ENCODE measurements at places on chromosomes 7 and 10.

- ATAC-seq, result no peak
Observed at GRCh38 chr7:155860461-155860839, 48.2 kb upstream of the SHH start.

DNA sequence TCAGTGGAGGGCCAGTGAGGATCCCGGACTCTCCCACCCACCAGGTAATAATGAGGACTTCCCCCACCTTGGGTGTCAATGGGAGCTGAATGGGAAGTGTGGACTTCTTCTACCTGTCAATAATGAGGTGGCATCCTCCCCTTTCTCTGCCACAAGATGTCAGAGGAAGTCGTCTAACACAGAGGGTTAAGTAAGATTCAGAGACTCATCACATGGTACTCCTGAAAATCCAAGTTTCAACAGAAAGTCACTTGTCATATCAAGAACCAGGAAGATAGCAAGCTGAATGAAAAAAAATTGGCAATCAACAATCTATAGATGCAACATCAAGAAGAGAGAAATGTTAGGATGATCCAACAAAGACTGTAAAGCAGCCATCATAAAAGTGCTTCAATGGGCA lies 150.9 kb upstream of the SVIL start:
- no peak for ATAC-seq

DNA sequence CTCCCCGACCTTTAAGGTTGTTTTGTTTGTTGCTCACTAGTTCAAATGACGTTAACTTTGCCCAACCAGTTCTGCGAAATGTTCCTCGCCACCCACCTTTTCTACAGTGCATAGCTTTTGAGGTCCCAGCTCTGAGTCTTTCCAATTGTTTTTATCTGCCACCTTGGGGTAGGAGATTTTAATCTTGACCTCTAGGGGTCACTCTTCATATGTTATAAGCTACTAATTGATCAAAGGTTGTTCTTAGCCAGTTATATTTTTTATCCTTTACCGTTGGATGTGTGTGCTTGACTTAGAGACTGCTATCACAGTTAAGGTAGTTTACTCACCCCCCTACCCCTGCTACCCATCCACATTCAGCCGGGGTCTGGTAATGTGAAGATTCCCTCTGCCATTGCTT lies 372.4 kb downstream of the SUGCT start:
- no peak for ATAC-seq

DNA sequence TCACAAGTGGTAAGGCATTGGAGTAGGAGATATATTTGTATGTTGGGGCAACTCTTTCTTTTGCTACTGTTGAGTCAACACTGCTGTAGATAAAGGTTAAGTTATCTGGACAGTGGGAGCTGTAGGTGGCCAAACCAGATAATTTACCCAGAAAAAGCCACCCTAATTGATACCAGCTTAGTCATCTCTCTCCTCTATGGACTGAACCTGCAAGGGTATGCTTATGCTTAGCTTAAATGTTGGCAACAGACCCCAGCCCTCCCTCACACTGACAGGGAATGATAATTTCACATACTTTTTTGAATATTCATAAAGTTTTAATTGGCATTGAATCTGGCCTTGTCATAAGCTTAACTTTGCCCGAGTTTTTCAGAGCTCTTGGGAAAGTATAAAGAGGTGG lies 66.3 kb downstream of the CREB5 start:
- no peak for ATAC-seq

GRCh38 chr10:44233561-44234482 lies 151.1 kb downstream of the CXCL12 start:
- no peak for ATAC-seq

DNA sequence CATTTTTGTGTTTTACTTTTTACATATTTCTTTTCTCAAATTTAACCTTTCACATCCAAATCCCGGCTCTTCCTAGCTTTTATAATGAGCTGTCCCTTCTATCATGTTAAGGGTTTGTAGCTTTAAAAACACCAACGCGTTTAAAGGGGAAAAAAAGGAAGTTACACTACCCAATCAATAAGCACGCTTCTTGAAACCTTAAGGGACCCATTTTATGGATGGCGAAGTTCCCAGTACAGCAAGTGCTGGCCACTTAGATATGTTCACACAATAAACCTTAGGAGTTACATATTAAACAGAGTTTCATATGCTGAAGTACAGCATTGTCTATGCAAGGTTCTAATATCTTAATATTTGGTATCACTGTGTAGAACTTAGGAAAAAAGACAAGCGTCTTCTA lies 1.8 kb downstream of the GNG11 start:
- ATAC-seq, result no peak

GRCh38 chr7:152312316-152312715 lies 123.5 kb downstream of the KMT2C start:
- ATAC-seq, result no peak

- ATAC-seq, result no peak
Observed at GRCh38 chr7:108286290-108286904, 156.2 kb upstream of the LAMB4 start.

DNA sequence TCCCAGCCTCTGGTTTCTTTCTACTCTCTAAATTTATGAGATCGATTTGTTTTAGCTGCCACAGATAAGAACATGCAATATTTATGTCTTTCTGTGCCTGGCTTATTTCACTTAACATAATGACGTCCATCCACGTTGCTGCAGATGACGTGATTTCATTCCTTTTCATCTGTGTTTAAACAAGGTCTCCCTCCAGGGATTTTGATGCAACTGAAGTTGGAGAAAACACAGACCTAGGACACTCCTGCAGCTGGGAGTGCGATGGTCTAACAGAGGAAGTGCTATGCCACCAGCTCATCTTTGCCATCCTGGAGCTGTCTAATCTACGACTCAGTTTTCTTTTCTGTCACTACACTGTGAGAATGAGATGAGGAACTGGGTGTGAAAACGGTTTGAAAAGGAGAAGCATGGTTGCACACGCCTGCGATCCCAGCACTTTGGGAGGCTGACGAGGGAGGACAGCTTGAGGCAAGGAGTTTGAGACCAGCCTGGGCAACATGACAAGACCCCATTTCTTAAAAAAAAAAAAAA lies 1.5 kb upstream of the KCTD7 start:
- no peak for ATAC-seq

GRCh38 chr7:45646996-45647825 lies 73.0 kb downstream of the ADCY1 start:
- ATAC-seq, result no peak

GRCh38 chr7:4792537-4793126 lies 17.2 kb downstream of the AP5Z1 start:
- ATAC-seq, result peak; percentile 15

- no peak for ATAC-seq
Observed at GRCh38 chr10:110448682-110449418, 48.9 kb upstream of the DUSP5 start.

DNA sequence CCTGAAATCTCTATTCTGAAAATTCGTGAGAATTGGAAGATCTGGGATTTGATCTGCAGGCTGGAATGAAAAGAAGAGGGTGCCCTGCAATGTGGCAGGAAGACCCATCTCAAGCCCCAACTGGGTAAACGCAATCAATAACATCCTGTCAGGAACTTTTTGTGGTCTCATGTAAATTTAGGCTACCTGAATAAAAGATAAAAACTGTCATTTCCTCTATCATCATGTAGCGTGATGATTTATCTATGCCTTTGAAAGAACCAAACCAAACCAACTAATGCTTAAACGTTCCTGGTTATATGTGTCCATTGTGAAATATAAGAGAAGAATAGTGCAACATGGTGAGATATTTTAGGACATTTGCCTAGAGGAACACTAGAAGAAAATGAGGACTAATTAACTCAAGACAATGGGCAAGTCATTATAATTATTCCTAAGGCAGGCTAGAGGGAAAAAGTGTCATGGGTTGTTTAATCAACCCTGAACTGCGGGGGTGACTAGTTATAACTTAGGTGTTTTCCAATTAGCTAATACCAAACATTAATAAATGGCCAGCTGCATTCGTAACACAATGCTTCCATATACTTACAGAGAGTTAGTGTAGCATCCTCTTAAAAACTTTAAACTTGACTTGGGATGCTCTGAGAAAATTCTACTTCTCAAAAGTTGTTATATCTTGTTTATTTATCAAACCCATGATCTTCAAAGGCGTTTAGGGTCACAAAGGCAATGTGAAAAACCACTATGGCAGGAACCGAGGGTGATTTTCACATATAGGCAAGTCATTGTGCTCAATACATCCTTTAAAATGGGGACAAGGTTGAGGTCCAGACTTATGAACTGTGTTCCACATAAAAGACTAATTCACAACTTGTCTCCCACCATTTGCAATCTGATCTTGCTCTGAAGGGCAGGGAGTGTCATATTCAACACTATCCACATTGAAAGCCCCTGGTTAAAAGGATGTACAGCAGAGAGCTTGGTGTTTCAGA lies 48.6 kb upstream of the ADO start:
- ATAC-seq, result peak; percentile 36

- no peak for ATAC-seq
Observed at GRCh38 chr10:119412244-119413092, 130.1 kb downstream of the RGS10 start.

DNA sequence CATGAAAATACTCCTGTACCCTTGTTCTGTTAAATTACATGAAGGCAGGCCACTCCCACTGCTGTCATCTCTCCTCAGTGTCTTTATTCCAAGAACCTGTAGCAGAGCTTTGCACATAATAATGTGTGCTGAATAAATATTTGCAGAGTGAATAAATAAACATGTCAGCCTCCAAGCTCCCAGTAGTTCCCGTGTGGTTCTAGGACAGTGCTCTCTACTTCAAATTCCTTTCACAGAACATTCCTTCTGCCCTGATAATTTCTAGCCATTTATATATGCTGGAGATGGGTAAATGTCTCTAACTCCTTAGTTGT lies 20.3 kb upstream of the HYAL4 start:
- peak; percentile 23 for ATAC-seq

- no peak for ATAC-seq
Observed at GRCh38 chr7:2460641-2461040, 15.6 kb downstream of the GRIFIN start.

GRCh38 chr7:152869041-152869676 lies 109.6 kb downstream of the ACTR3B start:
- ATAC-seq, result no peak

- ATAC-seq, result peak; percentile 52
Observed at GRCh38 chr10:62016623-62017490, 115.4 kb downstream of the ARID5B start.

DNA sequence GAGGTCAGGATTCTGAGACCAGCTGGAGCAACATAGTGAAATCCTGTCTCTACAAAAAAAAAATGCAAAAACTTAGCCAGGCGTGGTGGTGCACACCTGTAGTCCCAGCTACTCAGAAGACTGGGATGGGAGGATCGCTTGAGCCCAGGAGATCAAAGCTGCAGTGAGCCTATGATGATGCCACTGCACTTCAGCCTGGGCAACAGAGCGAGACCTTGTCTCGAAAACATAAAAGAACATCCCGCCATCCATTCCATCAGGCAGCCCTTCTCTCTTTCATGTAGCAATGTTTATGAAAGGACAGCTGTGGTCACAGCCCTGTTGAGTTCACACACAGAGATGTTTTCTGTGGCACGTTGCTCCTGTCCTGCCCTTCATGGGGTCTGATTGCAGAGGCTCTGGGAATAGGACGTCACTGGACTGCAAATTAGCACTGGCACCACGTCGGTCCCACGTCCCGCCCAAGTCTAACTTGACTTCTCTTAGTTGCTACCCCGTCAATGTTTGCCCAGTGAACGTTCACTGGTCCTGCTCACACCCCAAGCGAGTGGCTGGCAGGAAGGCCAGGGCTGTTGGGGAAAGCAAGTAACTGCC lies 64.5 kb upstream of the MYL10 start:
- ATAC-seq, result no peak

GRCh38 chr10:29692121-29692539 lies 57.4 kb upstream of the SVIL start:
- ATAC-seq, result no peak

- ATAC-seq, result no peak
Observed at GRCh38 chr7:128791972-128792327, 182 bp downstream of the CCDC136 start.

DNA sequence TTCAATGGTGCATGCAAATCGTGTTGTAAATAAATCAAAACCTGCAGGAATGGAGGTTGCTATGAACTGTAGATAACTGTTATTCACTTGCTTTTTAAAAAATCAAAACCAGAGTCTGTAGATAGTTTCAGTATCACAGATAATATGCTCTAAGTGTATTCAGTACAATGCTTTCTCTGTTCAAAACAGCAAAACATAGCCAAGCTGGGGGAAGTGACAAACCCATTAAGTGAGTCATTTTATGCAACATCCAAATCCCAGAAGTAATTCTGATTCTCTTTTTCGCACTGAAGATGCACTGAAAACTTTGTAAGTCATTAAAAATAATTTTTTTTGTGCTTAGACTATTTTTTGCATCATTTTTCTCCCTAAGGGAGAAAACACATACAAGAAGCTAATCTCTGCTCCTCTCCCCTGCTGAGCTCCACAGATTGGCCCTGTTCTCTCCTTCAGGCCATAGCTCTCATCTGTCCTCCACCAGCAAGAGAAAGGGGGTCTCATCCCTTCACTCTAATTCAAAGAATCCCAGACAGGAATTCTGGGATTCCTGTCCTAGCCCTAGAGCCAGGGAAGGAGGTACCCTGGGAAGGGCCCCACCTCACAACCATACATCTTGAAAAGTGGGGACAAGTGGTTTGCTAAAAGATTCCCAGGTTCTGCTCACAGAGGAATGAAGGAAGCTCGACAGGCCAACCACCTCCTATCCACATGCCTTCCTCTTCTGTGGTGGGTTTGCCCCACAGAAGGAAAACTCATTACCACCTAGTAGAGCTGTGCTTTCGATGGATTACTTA lies 4.9 kb downstream of the PRTFDC1 start:
- ATAC-seq, result peak; percentile 51

DNA sequence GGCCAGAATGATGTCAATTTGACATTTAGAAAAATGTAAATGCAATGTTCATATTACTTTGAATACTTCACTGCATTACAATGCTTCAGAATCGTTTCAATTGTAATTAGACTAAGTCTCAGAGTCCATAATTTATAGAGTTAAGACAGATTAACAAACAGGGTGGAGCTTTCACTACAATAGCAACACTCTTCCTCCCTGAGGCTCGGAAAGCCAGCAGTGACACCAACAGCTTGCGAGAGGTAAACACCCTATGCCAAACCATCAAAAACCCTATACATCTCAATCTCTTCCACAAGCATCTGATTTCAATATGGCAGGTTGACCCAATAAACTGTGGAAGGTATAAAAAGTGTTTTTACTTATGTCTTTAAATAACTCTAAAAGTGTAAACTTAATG lies 72.2 kb downstream of the DOCK4 start:
- no peak for ATAC-seq

GRCh38 chr7:127382301-127383085 lies 10.0 kb downstream of the ZNF800 start:
- ATAC-seq, result no peak

- no peak for ATAC-seq
Observed at GRCh38 chr10:110190170-110190569, 17.2 kb upstream of the MXI1 start.
